Uterus (tissue), 4 donors: ENCODE measurements at places on chromosomes 5 and 9.

DNA sequence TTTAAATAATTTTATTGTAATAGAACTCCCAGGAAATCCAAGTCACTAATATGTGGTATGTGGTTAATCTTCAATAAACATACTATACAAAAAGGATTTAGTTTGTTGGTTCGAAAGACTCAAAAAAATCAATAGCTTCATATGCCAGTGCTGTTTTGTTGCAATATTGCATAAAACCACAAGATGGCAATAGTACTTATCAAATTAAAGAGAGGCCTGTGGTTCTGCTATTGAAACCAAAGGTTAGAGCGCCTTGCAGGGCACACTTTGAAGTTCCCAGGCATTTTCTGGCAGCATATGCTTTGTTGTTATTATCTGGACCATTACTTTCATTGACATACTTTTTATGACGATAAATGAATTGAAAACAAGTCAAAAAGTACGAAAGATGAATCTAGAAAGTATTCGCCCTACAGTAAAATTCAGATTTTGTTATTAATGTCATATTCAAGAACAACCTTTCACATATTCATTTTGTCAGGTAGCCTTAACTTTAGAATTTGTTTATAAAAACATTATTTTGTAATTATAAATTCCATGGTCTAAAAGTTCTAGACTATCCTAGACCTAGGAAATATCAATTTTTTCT is 316.3 kb downstream of the MCTP1 start:
- H3K27ac ChIP-seq = no peak overlapping the region
- no peaks in the 10 kb centered on the region for H3K27me3 ChIP-seq
- no peak overlapping the region for H3K4me3 ChIP-seq
- H3K4me1 ChIP-seq = no peaks in the 10 kb centered on the region
- H3K36me3 ChIP-seq = no peaks in the 10 kb centered on the region

DNA sequence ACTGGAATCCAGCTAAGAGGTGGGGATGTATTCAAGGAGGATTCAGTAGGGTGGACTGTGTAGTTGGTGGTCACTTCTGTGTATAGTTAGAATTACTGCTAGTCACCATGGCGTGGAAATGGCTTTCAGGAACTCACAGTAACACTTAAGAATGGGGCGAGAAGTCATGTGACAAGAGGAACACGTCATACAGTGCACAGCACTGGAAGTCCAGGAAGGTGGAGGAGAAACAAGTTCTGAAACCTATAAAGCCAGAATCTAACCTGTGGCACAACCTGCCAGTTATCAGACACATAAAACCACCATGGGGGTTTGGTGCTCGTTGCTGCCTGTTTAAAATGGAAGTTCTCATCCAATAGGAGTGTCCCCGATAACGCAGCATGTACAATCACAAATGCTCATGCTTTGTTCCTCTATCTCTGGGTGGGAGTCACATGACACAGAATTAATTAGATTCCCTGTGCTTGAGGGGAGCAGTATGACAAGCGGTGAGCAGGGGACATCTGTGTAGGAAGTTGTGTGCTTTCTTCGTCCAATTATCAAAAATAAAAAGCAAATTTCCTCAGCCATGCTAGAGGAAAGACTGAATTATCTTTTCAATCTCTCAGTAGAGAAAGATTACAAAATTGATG is 193.0 kb downstream of the SPOCK1 start:
- H3K4me3 ChIP-seq = no peak overlapping the region
- no peak overlapping the region for H3K27ac ChIP-seq
- H3K4me1 ChIP-seq = no peaks in the 10 kb centered on the region
- no peak for DNase-seq

- no peaks in the 10 kb centered on the region for H3K27me3 ChIP-seq
- no peaks in the 10 kb centered on the region for H3K4me1 ChIP-seq
- H3K27ac ChIP-seq = no peak overlapping the region
These were observed 71.5 kb downstream of the NR6A1 start for GRCh38 chr9:124699575-124699974.

GRCh38 chr9:33167972-33168461 is 881 bp upstream of the B4GALT1 start:
- H3K4me3 ChIP-seq = peak overlapping the region; percentile 93
- H3K36me3 ChIP-seq = no peaks in the 10 kb centered on the region
- no peaks in the 10 kb centered on the region for H3K27me3 ChIP-seq
- DNase-seq = peak; percentile 48
- H3K27ac ChIP-seq = peak overlapping the region; percentile 96

GRCh38 chr9:123065196-123065595 is 31.7 kb downstream of the GPR21 start:
- H3K36me3 ChIP-seq = no peaks in the 10 kb centered on the region
- no peak for DNase-seq
- H3K27me3 ChIP-seq = no peaks in the 10 kb centered on the region

DNA sequence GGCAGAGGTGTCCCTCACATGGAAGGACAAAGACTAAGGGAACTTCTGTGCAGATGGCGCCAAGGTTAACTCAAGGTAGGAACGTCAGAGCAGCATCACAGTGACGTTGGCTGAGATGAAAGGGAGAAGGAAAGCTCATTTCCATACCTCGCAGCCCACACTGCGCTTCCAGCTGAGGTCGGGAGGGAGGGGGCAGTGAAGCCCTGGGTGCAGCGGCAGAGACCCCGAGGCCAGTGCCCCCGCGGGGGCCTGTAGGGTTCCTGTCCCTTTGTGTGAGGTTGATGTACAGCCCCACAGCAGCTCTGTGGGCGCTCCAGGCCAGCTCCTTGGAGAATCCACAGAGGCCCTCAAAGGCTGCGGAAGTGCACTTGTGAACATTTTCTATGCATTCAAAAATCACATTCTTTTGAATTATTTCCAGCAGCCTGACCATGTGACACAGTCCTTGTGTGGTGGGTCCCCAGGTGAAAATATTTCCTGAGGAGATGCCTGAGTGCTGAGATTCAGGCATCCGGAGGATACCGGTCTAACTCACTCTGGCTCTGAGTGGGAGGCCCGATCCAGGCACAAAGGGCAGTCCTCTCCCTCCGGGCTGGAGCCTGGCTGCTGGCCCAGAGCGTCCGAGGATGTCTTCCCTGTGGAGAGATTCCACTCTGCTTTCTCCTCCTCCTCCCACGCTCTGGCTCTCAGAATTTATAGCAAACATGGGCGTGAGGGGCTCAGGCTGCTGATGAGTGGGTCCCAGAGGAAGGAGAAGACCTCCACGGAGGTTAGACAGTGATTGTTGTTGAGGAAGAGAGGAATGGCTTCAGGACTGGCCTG is 150.7 kb downstream of the ICE1 start:
- peak overlapping the region; percentile 82 for H3K27ac ChIP-seq
- H3K4me1 ChIP-seq = no peaks in the 10 kb centered on the region
- H3K36me3 ChIP-seq = no peaks in the 10 kb centered on the region
- no peak overlapping the region for H3K4me3 ChIP-seq
- DNase-seq = peak; percentile 70

DNA sequence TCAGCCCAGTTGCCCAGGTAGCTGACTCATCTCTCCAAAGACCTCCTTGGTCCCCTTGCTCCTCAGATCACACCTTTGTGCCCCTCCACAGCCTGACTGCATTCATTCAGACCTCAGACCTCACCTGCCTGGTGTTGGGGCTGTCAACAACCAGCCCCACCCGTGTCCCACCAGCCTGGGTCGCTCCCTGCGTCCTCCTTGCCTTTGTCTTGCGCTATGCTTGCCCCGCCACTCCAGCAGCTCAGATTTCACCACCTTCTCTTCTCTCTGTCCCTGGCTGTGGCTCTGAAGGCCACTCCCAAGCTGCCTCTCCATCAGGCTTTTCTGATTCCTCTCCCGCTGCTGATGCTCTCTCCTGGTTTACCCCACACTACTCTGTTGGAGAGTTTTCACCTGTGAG is 103.5 kb downstream of the MVB12B start:
- no peak overlapping the region for H3K4me3 ChIP-seq
- H3K27me3 ChIP-seq = no peaks in the 10 kb centered on the region
- H3K27ac ChIP-seq = no peak overlapping the region

- no peaks in the 10 kb centered on the region for H3K36me3 ChIP-seq
- no peak overlapping the region for H3K27ac ChIP-seq
- H3K4me1 ChIP-seq = no peaks in the 10 kb centered on the region
- H3K27me3 ChIP-seq = no peaks in the 10 kb centered on the region
- no peak overlapping the region for H3K4me3 ChIP-seq
- no peak for DNase-seq
These were observed 637 bp downstream of the CBY3 start for GRCh38 chr5:179680014-179680779.

DNA sequence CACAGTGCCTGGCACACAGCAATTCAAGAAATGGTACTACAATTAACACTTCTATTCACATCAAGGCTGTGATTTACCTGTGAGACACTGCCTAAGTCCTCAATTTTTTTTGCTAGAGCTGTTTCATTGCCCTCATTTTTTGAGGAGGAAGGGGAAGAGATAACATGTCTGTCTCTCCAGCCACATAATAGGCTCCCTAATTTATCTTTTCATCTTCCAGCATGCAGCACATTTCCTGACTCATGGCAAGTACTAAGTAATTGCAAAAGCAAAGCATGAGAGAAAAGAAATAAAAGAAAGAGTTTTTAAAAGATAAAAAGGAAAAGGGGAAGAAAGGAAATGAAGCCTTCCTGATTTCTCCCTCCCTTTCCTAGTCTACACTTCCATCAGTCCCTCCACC is 26.9 kb upstream of the RNF38 start:
- no peaks in the 10 kb centered on the region for H3K27me3 ChIP-seq
- H3K27ac ChIP-seq = no peak overlapping the region
- no peak overlapping the region for H3K4me3 ChIP-seq
- DNase-seq = no peak

DNA sequence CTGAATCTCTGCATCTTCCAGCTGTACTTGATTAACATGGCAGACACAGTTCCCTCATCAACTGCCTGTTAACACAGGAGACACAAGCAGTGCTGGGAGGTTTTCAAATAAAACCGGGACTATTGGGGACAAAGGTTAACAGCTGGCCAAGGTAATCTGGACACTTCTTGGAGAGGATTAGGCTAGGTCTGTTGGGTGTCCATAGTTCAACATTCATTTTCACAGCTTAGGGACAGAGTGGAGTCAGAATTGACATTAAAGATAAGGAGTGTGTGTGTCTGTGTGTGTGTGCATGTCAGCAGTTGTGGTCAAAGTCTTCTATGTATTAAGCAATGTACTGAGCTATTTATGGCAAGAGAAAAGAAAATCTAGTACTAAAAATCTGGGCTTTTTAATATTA is 216.2 kb downstream of the MED10 start:
- DNase-seq = no peak
- no peaks in the 10 kb centered on the region for H3K36me3 ChIP-seq
- no peaks in the 10 kb centered on the region for H3K27me3 ChIP-seq
- no peak overlapping the region for H3K27ac ChIP-seq
- no peaks in the 10 kb centered on the region for H3K4me1 ChIP-seq

DNA sequence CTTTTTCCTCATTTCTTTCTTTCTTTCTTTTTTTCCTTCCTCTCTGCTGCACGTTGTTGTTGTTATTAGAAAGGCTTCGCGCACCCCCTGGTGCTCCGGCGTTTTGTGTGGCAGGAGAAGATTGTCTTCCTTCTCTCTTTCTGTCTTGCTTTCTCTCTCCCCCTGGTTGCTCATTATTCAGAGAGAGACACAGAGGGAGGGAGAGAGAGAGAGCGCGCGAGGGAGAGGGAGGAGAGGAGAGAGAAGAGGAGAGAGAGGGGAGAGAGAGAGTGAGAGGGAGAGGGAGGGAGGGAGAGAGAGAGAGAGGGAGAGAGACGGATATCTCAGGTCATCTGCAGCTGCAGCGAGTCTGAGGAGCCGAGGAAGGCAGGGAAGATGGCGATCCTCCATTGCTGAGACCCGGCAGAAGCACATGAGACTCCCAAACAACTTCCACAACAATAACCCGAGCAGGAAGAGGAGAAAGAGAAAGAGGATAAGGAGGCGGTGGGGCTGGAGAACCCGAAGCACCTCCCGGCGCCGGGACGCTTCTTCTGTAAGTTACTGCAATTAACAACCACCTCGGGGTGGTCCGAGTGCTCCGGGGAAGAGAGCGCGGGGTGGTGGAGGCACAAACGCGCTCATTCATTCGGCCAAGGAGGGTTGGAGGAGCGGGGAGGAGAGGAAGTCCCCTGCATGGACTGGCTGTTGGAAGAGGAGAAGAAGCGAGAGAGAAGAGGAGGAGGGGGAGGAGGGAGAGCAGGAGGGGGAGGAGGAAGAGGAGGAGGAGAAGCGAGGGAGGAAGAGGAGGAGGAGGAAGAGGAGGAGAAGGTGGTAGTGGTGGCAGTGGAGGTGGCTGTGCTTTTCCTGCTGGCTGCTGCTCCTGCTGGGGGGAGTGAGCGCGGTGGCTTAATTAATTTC is at the start of gene ZNF462:
ZNF462 (plus strand) TSS at position 346 of the 900 bp plus-strand sequence. CDS start 60,218 bp downstream, outside the sequence.
- H3K36me3 ChIP-seq = no peaks in the 10 kb centered on the region
- no peaks in the 10 kb centered on the region for H3K27me3 ChIP-seq
- H3K4me1 ChIP-seq = no peaks in the 10 kb centered on the region
- H3K4me3 ChIP-seq = peak within 1 kb of the TSS; percentile 80

DNA sequence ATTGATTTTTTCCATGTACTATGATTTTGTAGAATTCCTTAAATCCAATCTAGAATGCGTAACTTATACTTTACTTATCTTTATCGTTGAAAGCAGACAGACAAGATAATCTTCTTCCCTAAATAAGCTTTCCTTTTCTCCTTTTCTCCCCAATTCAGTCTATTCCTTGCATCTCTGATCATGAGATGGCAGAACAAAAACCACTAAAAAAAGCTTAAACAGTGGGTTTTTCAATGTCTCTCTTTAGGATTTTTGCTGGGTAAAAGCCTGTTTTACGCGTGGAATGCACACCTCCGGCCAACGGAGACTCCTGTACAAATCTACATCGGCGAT is 755 bp downstream of the CDKN2B start:
- H3K4me1 ChIP-seq = no peaks in the 10 kb centered on the region
- H3K27ac ChIP-seq = peak overlapping the region; percentile 77
- H3K36me3 ChIP-seq = no peaks in the 10 kb centered on the region

DNA sequence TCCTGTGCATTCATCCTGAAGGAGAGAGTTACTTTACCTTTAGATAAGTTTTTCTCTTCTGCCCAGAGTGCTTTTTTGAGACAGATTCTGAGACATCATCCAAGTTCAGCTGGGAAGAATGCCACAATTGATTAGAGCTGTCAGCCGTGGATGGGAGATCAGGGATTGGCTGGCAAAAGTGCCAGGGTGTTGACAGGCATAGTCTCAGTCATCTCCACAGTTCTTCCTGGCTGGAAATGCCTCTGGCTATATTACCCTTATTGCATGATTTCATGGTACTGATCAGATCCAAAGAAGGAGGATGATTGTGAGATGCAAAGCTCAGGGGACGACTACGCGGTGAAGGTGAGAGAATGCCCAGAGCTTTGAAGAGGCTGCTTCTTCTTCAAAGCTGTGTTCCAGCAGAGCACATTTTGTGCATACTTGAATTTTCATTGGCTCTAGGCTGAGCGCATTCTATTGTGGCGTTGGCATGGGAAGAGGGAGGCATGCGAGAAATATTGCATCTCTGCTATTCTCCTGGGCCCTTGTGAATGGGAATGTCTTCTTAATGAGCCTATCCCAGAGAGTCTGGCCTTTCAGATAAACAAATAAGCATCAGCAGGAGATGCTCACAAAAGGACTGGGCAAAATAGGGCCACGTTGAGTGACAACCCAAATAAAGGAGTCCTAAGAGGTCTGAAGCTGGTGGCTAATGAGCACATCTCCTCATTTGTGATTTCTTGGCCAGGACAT is 82.1 kb downstream of the GRIA1 start:
- no peaks in the 10 kb centered on the region for H3K4me1 ChIP-seq
- H3K27ac ChIP-seq = no peak overlapping the region
- no peaks in the 10 kb centered on the region for H3K36me3 ChIP-seq
- H3K4me3 ChIP-seq = no peak overlapping the region
- no peak for DNase-seq

GRCh38 chr9:88420227-88420626 is 32.0 kb downstream of the SPIN1 start:
- H3K4me1 ChIP-seq = no peaks in the 10 kb centered on the region
- no peak overlapping the region for H3K4me3 ChIP-seq
- no peaks in the 10 kb centered on the region for H3K36me3 ChIP-seq
